ENCODE measurements at places on chromosomes 2 and 18.

- no peak for DNase-seq
Measured at GRCh38 chr2:122851972-122852531, 1096.6 kb downstream of the TSN start.

GRCh38 chr18:64994370-64994769 lies 756.4 kb upstream of the CDH7 start:
- no peak for DNase-seq

DNA sequence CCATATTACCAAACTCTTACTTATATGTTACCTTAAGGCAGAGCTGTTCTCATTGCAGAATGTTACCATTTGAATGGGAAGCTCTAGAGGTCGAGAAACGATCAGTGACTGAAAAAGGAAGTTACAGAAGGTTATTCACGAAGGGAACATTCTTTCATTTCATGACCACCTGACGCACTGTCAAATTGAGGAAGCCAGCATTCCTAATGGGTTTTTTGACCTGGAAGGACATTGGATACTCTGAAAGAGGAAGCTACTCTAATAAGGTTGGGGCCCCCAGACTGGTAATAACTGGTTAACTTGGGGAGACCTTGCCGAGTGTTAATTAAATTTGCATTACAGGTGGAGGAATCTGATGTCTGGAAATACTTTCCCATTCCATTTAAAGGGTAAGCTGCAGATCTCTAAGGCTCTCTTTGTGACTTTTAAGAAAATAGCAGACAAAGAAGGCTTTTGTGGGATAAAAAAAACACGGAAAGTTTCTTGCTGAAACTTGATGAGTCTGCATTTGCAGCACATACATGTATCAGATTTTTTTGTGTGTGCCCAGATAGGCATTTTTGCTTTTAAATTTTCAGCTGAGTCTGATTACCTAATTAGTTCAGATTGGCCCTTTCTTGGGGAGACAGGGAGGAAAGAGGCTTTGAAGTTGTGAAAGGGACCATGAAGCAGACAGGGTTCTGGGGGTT lies 137.1 kb downstream of the LTBP1 start:
- no peak for DNase-seq

DNA sequence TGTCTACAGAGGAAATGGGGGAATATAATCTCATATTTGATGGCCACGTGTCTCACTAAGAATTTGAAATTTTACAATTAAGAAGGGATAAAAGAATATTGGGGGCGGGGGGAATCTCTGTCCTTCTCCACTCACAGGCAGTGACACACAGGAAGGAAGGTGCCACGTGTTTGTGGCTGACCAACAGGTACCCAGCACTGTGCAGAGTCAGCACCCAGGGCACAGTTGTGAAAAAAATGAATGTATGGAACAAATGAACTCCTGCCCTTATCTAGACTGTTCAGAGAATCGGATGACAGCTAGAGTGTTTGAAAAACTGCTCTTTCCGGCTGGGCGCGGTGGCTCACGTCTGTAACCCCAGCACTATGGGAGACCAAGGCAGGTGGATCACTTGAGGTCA lies 317.0 kb upstream of the MYT1L start:
- no peak for DNase-seq

DNA sequence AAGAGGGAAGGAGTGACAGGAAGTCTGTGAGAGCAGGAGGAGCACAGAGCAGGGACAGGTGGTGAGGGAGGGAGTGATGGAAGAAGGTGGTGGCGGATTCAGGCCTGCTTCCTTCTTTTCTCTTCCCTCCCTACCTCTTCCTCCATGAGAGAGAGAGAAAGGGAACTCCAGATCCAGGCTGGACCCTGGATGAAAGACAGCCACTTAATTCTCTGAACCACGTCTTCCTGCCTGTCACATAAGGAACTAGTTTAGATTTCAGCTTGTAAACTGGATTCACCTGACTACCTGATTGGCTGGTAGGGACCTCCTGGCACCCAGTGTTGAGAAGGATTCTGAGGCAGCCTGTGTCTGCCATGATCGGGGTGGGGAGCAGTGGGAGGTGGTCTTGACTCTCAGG lies 48.9 kb downstream of the PAX8 start:
- no peak for DNase-seq

GRCh38 chr2:179861027-179861415 lies 391 bp downstream of the ZNF385B start:
- DNase-seq, result no peak

- DNase-seq, result no peak
Measured at GRCh38 chr18:62182220-62182619, 4.6 kb downstream of the PIGN start.

DNA sequence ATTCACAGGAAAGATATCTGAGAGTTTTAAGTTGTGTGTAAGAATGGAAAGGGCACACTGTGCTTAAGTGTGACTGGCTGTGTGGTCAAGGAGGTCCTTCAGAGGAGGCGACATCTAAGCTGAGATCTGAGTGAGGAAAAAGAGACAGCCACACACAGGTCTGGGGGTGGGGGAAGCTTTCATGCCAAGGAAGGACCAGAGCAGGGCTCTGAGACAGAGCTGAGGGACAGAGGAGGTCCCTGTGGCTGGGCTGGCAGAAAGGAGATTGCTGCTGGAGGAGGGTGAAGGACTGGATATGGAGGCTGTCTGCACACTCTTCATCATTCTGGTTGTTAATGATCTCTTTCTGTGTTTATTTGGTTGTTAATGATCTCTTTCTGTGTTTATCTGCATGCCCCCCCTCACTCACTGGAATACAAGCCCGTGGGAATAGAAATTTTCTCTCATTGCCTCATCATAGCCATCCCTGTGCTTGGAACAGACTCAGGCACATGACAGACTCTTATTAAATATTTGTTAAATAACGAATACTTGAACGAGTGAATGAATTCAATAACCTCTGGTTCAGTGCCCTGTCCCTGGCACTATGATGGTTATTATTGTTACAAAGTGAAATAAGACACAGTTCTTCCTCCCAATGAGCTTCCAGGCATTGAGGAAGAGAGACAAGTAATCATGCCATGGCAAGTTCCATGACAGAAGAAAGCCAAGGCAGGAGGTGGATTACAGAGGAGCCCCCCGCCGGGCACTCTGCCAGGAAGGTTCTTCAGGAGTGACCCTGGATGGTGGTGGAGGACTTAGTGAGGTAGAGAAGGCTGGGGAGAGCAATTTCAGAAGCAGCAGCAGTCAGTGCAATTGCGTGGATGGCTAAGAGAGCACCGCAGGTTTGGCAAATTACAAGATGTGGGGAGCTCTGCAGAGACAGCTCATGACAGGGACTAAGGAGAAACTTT lies 399.4 kb upstream of the HS6ST1 start:
- DNase-seq, result no peak

DNA sequence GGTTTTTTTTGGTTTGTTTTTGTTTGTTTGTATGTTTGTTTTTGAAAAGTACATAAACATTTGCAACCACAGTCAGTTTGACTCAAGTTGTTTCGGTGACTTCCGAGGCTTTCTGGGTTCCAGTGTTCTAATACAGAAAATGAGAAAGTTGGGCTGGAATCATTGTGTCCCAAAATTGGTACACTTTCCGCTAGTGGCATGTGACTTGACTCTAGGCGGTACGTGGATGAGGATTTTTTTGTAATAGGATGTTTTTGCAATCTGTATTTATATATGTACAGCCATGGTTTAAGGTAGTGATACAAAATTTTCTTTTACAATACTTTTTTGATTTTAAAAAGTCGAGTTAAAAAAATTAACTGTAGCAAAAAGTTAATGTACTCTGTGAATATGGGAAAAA lies 1.7 kb downstream of the MFF start:
- DNase-seq, result no peak

DNA sequence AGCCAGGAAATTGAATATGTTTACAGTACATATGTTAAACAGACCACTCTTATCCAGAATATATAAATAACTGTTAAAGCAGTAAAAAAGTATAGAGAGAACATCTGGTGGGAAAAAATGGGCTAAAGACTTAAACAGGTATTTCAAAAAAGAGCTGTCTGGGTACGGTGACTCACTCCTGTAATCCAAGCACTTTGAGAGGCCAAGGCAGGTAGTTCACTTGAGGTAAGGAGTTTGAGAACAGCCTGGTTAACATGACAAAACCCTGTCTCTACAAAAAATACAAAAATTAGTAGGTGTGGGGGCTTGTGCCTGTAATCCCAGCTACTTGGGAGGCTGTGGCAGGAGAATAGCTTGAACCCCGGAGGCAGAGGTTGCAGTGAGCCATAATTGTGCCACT lies 171.4 kb upstream of the FSIP2 start:
- no peak for DNase-seq

DNA sequence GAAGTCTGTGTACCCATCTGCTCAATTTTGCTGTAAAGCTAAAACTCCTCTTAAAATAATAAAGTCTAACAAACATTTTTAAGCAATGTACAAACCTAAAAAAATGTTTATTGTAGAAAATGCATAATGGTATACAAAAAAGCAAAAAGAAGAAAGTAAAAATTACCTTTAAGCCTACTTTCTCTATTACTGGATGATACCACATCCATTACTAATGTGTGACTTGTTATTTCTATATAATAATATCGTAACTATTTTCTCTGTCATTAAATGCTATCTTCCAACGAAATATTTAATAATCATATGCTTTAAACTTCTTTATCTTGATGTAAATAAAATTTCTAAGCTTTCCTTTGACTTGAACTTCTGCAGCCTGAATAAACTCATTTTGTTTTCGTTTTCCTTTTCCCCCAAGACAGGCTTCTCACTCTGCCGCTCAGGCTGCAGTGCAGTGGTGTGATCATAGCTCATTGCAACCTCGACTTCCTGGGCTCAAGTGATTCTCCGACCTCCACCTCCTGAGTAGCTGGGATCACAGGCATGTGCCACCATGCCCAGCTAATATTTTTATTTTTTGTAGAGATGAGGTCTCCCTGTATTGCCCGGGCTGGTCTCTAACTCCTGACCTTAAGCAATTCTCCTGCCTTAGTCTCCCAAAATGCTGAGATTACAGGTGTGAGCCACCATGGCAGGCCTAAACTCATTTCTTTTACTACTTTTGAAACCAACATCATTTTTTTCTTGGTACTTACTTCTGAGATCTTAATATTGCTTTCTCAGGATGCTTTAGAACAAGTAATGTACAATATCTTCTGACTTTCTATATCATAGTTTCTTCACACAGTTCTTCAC lies 18.1 kb upstream of the DNAH7 start:
- DNase-seq, result no peak

- no peak for DNase-seq
Measured at GRCh38 chr2:72627083-72627482, 198.8 kb downstream of the EXOC6B start.
